Stimulated activated CD8-positive, alpha-beta memory T cell treated with anti-CD3 and anti-CD28 coated beads, Interleukin-15, amount 100 ng/mL, for 48 hours (primary cell): ENCODE measurements at places on chromosomes 12 and 14.

GRCh38 chr12:116709768-116710167 lies 28.1 kb downstream of the SPRING1 start:
- DNase-seq: no peak

DNA sequence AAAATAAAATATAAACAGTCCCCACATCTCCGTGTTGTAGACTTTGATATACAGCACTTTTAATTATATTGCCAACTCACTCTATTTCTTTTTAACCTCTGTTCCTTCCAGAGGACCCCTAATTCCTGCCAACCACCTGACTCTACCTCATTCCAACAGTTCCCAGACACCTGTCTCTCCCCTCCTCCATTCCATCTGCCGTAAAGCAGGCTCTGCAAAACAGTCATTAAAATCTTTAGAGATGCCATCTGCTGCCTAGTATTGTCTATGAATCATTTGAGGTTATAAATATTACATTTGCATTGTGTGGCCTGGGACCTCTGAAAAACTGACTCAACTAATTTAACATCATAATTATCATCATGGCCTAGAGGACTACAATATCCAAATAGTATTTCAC lies 148.8 kb upstream of the DCN start:
- no peak for DNase-seq

DNA sequence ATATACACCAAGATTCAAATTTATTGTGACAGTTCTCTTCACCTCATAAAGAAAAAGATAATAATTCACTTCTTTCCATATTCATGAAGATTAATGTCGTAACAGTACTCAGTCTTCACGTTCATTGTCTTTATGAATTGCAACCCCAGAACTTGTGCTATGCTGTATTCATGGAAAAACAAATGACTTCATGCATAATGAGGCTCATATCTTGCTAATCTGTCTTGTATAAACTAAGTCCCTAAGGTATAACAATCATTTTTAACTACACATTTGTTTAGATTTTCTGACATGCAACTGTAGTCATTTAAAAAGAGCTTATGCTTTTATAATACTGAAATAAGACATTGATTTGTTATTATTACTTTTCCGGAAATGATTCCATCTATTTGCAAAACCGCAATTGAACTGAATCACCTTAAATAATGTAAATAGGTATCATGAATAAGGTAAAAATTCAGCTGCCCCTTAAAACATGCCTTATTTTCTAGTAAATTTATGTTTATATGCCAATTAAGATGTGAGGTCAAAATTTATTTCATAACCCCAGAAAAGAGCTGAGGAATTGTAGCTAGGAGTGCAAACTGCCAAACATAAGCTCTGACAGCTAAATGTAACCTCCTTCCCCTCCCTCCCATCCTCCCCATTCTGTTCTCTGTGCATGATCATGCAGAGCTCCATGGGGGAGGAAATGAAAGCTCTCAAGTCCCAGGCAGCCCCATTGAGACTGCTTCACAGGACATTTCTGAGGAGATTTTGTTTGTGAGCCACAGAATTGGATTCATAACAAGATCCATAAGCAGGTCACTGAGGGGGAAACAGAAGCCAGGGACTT lies 301.6 kb downstream of the ATP23 start:
- no peak for DNase-seq

DNA sequence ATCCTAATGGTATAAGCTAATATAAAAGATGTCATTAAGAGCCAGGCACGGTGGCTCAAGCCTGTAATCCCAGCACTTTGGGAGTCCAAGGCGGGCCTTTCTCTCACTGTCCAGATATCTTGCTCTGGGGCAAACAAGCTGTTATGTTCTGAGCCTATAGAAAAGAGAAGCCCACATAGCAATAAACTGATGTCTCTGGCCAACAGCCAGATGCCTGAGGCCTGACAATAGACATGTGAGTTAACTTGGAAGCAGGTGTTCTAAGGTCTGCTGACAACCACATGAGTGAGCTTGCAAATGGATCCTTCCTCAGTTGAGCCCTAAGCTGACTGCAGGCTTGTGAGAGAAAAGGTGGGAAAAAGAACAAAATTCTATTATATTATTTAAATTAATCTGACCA lies 25.0 kb downstream of the YAF2 start:
- no peak for DNase-seq

DNA sequence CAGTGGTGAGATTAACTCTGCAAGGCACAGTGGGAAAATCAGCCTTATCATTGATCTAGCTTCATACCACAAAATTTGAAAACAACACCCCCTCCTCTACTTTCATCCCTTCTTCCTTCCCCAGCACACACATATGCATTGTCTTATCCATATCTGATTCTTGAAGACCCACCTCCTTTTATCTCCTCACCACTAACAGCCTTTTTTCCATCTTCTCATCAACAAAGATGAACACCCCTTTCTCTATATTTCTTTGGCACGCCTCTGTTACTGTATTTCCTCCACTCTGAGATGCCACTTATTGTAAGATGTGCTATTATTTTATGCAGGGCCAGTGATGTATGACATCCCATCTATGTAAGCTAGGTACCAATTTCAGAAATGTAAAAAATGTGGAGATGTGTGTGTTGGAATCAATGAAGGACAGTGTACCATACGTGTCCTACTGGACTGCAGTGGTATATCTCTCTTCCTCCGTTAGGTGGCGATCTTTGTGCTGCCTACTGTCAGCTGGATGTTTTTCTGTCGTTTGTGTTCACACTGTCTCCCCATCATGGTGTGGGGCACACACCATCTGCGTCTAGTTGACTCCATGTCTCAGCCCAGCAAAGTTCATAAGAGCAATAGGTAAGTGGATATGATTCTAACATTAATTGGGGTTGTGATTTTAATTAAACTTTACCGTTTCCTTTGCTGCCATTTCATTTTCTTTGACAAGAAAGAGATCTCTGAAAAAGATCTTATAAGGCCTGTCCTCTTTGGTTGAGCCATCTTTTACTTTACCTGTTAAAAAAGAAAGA lies 24.0 kb downstream of the CCDC38 start:
- peak; percentile 9 for DNase-seq

- DNase-seq: no peak
Measured at GRCh38 chr12:71877335-71878121, 38.0 kb downstream of the TBC1D15 start.

- no peak for DNase-seq
Measured at GRCh38 chr14:59918824-59919569, 947 bp upstream of the LRRC9 start.

- DNase-seq: no peak
Measured at GRCh38 chr12:54954801-54955200, 29.8 kb downstream of the TESPA1 start.

GRCh38 chr14:54590481-54590880 lies 23.6 kb downstream of the SAMD4A start:
- DNase-seq: no peak

DNA sequence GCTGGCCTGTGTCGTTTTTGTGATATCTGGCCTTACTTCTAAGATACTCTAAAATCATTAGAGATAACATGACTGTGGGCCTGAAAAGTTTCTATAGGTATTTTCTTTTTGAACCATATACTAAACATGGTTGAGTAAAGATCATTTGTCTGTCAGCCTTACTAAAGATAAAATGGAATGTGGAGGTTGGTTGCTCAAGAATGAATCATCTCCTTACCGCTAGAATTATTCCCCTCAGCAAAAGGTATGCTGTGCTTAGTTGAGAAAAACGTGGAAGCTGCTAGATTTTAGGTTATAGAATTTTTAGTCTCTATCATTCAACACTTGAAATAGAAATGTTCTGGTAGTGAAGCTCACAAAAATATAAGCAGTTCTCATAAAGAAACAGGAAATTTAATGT lies 407.3 kb downstream of the AEBP2 start:
- DNase-seq: no peak

GRCh38 chr14:67170660-67171059 lies 18.6 kb upstream of the GARIN2 start:
- no peak for DNase-seq

- no peak for DNase-seq
Measured at GRCh38 chr12:65496617-65497016, 218.1 kb downstream of the MSRB3 start.

DNA sequence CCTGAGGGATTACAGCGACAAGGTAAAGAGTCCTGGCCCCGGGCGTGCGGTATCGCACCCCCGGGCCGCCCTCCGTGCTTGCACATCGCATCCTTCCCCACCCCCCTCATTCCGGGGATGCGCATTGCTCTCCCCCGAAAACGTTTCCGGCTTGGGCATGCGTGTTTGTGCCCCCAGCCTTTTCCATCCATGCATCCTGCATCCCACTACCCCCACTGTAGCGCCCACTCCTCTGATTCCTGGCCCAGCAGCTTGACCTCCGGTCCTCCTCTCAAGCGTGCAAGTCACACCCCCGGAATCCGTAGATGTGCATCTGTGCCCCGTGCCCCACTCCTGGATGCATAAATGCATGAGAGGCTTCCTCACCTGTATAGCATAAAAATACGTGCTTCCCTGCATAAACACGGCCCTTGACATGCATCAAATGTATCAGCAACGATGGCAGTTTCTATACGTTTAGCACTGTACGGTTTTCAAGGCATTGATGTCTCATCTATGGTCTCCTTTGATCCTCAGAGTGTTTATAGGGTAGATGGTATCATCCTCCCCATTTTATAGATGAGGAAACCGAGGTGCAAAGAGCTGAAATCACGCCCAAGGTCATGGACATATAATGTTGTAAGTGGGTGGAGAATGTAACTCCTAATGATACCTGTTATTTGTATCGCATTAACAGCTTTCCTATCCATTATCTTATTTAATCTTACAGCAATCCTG lies 484 bp downstream of the RIC8B start:
- no peak for DNase-seq

DNA sequence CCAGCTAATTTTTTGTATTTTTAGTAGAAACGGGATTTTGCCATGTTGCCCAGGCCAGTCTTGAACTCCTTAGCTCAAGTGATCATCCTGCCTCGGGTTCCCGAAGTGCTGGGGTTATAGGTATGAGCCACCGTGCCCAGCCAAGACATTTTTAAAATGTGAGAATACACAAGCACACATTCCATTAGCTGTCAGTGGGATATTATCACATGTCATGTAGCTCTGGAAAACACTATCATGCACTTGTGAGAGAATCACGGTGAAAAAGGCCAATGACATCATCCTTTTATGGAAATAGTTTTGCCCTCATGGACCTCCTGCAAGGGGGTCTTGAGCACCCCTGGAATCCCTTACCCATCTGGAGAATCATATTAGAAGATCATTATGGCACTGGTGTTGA lies 28.3 kb downstream of the ERC1 start:
- DNase-seq: no peak

GRCh38 chr12:87121896-87122295 lies 865.7 kb upstream of the MGAT4C start:
- DNase-seq: no peak

DNA sequence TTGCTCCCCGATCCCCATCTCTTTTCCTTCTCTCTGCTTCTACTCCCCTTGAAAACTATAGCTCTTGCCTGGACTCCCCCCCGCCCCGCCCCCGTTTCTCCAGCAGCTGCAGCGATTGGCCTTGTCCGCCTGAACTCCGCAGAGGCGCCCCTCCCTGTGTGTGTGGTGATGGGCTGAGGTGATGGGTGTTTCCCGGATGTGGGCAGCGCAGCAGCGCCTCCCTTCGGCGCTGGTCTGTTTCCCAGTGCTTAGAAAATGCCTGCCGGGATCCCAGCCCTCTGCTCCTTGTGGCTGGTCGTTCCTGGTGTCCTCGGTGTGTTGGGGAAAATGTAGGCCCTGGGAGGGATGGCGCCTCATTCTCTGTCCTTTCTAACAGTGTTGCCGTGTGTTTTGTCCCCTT lies 43.3 kb downstream of the GALNT8 start:
- DNase-seq: no peak

- peak; percentile 27 for DNase-seq
Measured at GRCh38 chr14:61568572-61569011, 126.7 kb upstream of the HIF1A start.

DNA sequence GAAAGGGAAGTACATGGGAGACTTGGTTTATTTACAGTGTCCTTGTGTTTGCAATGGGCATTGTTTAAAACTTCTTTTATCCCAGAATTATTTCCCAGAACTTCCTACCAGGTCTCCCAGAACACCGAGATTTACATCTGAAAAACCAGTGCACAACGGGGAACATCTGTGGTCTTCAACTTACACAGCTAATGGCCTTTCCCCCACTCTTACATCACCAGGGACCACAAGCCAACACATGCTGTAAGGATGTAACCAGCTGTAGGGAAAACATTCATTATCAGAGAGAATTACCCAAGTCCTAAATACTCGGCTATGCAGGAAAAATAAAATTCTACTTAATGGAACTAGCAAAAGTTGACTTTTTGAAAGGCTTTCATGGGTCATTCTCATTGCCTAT lies 267.6 kb downstream of the DUSP6 start:
- DNase-seq: no peak

- DNase-seq: no peak
Measured at GRCh38 chr14:105908006-105908405, 381.6 kb downstream of the TMEM121 start.

- DNase-seq: no peak
Measured at GRCh38 chr12:11707535-11707934, 58.1 kb downstream of the ETV6 start.
